ENCODE measurements at places on chromosomes 2 and 18.
A peak's percentile ranks its signal among the peaks of the same experiment; 100 is the strongest.

- peak; percentile 38 for DNase-seq
Measured at GRCh38 chr18:46152436-46152807, 48.2 kb downstream of the HAUS1 start.

DNA sequence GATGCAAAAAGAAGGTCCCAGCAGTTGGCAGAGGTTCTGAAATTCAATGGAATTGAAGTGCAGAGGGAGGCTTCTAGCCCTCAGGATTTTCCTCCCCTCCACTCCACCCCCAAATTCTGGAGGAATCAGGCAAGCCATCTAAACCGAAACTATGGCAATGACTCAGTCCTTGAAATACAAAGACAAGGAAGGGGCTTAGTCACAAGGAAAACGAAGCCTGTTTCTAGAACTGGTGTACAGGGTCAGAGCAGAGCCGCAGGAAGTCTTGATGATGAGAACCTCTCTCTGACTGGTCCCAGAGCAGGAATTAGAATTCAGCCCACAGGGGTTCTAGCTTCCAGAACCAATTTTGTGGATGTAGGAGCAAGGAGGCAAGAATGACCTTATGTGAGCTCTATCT, 111.7 kb upstream of the SCN1A start:
- no peak for DNase-seq

GRCh38 chr2:63189026-63189425, 138.4 kb downstream of the OTX1 start:
- DNase-seq: peak; percentile 1

DNA sequence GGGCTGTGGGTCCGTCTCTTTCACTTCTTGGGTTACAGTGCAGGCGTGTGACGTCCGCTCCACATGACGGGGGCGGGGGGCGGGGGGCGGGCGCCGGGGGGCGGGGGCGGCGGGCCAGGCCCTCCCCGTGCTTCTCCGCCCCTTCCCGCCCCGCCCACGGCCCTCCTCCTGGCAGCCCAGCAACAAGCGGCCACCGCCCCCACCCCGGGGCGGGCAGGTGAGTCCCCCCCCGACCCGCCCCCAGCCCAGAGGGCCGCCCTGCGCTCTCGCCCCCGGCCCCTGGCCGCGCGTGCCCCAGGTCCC, 3.6 kb downstream of the ZNF516 start:
- DNase-seq: peak; percentile 66

DNA sequence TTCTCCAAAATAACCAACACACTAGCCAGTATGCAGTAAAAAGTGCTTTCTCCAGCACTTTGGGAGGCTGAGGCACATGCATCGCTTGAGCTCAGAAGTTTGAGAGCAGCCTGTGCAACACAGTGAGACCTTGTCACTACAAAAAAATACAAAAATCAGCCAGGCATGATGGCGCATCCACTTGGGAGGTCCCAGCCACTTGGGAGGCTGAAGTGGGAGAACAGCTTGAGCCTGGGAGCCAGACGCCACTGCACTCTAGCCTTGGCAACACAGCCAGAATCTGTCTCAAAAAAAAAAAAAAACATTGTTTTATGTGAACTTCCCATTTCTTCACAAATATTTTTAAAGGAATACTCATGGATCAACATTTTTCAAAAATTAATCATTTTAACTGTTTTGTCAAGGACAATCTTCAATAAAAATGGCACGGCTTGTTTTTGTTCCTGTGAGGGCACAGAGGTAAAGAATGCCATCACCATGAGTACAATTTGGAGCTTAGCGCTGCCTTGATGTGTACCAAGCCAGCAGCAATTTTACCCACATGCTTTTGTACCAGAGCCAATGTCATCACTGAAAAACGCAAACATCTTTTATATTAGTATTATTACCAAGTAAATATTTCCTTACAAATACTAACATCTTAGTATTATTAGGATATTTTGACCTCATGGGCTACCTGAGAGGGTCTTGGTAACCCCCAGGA, 26.7 kb downstream of the RAB1A start:
- DNase-seq: no peak
